ENCODE measurements at places on chromosomes 5 and 9.

DNA sequence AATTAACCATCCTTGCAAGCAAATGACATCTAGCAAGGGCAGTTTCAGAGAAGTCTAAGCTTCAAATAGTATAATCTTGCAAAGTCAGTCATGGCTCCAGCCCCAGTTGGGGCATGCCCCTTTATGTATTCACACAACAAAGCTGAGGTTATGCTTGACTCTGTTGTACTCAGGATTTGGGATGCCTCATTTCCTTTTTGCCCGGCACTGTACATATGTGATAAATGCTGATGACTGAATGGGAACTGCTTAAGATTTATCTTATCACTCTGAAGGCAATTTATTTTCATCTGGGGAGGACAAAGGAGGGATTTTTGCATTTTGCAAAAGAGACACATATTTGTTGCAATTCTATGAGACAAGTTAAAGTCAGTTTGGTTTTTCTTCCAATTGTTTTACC, 219.2 kb downstream of the TRPM3 start:
- DNase-seq, result no peak

DNA sequence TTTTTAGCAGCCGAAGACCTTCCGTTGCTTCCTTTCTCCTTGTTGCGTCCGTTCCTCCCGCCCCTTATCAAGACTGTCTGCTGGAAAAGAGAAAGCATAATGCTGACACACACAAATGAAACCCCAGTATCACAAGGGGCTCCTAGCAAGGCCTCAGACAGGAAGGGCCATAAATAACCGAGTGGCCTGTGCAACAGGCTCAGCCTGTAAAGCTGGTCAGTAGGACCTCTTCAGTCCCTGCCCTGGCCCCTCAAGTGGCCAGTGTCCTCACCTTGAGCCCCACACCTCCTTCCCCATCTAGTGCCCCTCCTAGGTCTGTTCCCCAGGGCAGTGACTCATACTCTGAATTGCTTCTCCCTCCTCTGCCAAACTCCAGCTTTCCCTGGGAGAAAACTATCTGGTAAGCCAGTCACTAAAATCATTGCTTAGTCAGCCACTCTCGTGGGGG, 174.6 kb upstream of the IL12B start:
- DNase-seq, result no peak

DNA sequence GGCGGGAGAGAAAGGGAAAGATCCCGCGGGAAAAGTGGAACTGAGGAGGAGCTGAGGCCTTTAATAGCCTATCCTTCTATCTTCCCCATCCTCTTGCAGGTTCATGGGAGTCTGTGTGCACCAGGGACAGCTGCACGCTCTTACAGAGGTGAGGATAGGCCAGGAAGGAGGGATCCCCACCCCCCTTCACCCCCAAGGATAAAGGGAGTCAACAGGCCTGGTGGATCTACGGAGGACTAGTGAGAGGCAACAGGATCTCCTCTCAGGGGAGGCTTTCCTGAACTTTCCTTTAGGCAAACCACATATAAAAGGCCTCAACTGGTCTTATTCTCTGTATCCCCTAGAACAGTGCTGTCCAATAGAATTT, 1.1 kb downstream of the TESK1 start:
- no peak for DNase-seq

GRCh38 chr5:56026863-56027300, 32.1 kb upstream of the IL6ST start:
- DNase-seq, result no peak

DNA sequence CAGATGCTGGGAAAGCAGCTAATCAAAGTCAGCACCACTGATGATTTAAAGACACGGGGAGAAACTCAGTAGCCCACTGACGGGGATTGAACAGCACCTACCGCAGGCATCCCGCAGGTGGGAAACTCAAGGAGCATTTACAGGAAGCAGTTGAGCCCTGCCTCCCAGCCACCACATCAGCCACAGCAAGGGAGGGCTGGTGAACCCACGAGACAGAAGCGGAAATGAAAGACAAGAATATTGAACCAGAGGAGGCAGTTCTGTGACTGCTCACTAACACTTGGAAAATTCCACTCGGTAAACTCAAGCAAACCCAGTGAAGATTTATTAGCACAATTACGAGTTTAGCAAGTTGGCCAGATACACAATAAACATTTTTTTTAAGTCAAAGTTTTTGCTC, 10.6 kb upstream of the FAM163B start:
- DNase-seq, result no peak

DNA sequence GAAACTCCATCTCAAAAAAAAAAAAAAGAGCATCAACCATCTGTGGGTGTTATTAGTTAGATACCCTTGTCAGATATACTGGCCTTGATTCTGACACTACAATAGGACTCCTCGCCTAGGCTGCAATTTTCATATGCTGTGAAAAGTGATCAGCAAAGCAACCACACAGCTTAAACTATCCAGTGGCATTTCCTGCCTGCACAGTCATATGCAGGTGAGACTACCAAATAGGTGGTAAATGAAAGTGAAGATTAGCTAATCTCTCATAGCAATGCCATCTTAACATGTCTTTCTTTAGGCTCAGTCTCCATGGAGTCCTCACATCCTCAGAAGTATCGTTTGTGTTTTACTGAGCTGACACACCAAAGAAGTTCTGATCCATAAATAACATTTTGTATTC, 40.8 kb downstream of the GRAMD2B start:
- DNase-seq, result no peak

- no peak for DNase-seq
Measured at GRCh38 chr9:129338724-129339430, 160.8 kb upstream of the IER5L start.

DNA sequence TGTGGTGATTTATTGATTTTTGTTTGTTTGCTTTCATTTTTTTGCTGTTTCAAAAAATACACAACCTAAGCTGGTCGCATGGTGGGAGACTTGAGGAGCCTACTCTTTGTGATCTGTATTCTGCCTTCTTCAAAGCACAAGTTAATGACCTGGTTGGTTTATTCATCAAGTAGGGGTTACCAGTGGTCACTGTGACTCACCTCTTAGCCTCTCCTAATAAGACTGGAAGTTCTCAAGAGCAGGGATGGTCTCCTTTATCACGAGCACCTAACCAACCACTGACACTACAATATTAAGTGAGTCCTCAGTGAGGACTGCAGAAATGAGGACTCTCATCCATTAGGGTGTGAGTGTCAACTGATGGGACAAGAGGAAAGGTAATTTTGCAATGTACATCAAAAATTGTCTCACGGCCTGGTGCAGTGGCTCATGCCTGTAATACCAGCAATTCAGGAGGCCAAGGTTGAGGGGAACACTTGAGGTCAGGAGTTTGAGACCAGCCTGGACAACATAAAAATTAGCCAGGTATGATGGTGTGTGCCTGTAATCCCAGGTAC, 13.6 kb upstream of the MTMR12 start:
- no peak for DNase-seq

DNA sequence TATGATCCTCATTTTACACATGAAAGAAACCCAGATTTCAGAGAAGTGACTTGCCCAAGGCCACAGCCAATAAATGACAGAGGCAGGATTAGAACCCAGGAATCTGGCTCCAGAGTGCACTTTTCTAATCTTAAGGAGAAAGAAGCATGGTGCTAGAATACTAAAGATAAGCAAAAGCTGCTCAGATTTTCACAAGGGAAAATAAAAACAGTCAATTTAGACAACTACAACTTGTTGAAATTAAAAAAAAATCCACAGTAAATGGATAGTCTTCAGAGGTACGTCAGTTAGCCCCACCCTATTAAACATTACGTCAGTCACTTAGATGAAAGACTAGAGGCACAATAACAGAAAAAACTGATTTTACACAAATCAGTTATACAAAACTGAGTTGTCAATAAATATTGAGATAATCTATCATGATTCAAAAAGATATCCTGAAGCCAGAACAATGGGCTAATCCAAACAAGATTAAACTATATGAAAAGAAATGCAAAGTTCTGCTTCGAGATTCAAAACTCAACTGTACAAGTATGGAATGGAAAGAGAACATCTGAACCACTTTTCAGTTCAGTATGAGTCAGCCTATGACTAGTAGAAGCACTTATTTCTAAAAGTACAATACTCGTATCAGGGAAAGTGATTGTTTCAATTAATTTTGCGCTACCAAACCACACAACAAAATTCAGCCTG, 9.3 kb downstream of the TMEM245 start:
- no peak for DNase-seq

DNA sequence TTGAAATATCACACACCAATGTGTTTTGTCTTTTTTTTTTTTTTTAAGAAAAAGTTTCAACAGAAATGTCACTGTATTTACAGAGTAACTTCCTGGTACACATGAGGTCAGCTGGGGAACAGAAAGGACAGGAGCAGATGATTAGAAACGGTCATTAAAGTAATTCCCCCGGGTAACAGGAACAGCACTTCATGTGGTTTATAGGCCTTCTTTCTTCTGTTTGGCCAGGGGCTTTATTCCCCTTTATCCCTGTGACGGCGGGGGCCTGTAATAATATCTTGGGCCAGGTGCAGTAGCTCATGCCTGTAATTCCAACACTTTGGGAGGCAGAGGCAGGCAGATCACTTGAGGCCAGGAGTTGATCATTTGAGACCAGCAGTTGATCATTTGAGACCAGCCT, 30.5 kb upstream of the MSH3 start:
- no peak for DNase-seq

- no peak for DNase-seq
Measured at GRCh38 chr5:42302186-42302585, 121.1 kb upstream of the GHR start.

GRCh38 chr5:72523960-72524582, 16.9 kb upstream of the ZNF366 start:
- no peak for DNase-seq

GRCh38 chr9:109121232-109121796, 1.6 kb upstream of the TMEM245 start:
- no peak for DNase-seq

DNA sequence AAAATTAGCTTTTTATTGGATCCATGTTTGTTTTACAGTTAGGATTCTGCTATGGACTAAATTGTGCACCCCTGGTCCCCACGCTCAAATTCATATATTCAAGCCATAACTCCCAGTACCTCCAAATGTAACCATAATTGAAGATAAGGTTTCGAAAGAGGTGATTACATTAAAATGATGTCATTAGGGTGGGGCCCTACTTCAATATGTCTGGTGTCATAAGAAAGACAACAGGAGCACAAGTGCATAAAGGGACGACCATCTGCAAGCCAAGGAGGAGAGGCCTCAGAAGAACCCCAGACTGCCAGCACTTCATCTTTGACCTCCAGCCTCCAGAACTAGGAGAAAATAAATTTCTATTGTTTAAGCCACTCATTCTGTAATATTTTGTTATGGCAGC, 7.4 kb upstream of the HNRNPA0 start:
- DNase-seq, result no peak

- DNase-seq, result no peak
Measured at GRCh38 chr5:146366904-146367303, 28.3 kb downstream of the POU4F3 start.

- no peak for DNase-seq
Measured at GRCh38 chr5:53041071-53041692, 52.0 kb downstream of the ITGA2 start.

DNA sequence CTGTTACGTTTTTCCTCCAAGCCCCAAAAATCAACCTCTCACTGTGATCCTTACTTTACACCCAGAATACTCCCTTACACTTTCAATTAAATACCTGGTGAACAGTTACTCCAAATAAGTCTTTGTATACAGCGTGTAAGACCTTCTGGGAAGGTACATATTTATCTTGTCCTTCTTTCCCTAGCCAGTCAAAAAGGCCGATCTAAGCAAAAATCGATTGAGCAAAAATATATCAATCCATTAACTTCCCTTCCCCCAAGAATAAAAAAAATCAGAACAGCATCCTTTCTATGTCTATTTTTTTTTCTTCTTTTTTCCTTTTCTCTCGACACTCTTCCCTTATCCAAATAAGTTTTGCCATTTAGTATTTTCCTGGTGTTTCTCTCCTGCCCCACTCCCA, 71.3 kb downstream of the ABHD17B start:
- DNase-seq, result no peak

DNA sequence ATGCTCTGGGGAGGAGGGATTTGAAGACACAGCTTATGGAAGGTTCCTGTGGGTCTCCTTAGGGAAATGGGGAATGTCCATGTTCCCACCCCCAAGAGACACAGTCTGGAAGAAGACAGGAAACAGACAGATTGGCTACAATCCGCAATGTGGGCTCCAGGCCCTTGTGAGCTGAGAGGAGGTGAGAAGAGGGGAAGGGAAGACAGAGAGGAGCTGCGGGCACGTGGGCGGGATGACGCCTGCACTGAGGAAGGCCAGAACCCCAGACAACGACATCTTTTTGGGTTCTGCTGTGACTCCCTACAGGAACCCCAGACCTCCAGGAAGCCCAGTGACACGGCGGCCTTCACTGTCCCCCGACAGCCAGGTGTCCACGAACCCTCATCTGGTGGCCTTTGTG, 29.9 kb upstream of the NKD2 start:
- DNase-seq, result no peak

DNA sequence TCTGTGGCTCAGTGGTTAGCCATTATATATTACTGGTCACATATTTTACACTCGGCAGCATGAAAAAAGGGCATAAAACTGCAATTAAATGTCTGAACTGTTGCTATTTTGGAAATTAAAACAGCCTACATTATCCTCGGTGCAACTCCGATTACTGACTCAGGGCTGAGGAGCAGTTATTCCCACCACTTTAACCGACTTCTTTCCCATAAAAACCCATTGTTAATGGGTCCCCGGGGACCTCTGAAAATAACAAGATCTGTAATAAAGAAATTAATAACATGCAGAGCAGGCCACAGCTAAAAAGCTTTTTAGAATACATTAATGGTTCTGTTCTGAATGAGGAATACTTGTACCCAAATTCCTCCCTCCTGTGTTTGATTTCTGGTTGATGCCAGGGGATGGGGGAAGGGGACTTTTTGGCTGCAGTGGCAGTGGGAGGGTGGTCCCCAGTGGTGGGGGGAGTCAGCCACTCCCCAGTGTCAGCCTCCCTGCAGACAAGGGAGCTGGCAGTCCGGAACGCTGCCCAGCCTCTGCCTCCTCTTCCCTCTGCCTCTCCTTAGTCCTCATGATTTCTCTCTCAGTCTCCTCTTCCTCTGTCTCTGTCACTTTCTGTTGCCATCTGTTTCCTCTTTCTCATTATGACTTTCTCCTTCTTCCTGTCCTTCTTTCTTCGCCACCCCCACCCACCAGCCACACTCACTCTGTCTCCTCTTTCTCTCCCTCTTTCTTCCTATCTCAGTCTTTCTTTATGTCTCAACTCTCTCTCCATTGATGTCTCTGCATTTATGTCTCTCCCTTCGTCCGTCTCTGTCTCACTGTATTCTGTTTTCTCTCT, 59.0 kb upstream of the ZBTB43 start:
- DNase-seq, result no peak

DNA sequence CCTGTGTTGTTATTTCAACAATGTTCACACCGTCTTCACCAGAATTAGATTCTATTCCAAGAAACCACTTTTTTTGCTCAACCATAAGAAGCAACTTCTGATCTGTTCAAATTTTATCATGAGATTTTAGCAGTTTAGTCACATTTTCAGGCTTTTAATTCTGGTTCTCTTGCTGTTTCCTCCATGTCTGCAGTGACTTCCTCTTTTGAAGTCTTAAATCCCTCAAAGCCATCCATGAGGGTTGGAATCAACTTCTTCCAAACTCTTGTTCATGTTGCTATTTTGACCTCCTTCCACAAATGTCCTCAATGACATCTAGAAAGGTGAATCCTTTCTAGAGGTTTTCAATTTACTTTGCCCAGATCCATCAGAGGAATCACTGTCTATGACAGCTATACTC, 25.7 kb upstream of the ENTREP1 start:
- no peak for DNase-seq

- no peak for DNase-seq
Measured at GRCh38 chr5:9467199-9468059, 78.4 kb downstream of the SEMA5A start.

Measured in activated CD4-positive, CD25-positive, alpha-beta regulatory T cell (primary cell).